Hepatic stellate cell (primary cell): ENCODE measurements at places on chromosomes 4 and X.
A peak's percentile ranks its signal among the peaks of the same experiment; 100 is the strongest.

DNA sequence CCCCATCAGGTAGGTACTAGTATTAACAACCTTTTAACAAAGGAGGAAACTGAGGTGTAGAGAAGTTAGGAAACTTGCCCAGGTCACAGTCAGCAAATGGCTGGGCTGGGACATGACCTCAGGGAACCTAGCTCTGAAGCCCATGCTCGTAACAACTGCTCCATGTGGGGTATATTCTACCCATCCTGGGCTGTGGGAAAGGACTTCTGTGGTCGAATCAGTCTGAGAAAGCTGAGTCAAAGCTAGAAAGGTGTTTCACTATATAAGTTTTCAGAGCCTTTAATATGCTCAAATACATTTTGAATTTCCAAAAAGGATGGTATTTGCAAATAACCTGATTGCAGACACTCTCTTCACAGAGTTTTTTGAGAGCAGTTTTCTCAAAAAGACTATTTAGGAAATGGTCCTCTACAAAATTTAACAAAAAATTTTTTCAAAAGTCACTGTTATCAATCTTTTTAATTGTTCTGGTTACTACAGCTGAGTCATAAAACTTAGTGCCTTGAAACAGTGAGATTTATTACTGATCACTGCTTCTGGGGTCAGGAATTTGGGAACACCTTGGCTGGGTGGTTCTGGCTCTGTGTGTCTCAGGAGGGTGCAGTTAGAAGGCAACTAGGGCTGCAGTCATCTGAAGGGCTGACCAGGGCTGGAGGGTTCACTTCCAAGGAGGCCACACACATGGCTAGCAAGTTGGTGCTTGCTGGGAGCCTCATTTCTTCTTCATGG lies 53.6 kb downstream of the NSG1 start:
- no peak for DNase-seq

- DNase-seq, result peak; percentile 66
These were observed 121.2 kb upstream of the STX18 start for GRCh38 chr4:4663028-4663427.

GRCh38 chr4:15563871-15564270 lies 91.3 kb downstream of the FBXL5 start:
- no peak for DNase-seq

- no peak for DNase-seq
These were observed 3.2 kb downstream of the SPRY1 start for GRCh38 chr4:123399627-123400358.

GRCh38 chr4:107392951-107393350 lies 327.1 kb downstream of the PAPSS1 start:
- DNase-seq, result no peak

DNA sequence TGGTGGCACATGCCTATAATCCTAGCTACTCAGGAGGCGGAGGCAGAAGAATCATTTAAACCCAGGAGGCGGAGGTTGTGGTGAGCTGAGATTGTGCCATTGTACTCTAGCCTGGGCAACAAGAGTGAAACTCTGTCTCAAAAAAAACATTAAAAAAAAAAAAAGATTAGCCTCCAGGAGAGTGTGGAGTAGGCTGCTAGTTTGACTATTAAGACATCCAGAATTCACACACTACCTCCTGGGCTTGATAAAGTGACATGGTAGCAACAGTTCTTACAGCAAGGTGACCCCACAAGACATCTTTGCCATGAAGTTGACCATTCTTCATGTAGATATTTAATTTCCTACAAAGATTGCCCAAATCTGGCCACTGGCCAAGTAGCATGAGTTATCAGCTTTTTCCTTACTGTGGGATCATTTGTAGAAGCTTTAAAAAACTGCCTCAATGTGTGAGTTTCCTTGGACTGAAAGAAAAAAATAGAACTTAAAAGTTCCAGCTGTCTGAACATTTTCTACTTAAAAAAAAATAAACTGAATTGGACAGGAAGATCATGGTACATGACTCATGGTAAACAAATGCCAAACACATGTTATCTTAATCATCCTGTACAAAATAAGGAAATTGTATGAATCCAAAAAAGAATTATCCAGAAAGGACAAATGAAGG lies 35.3 kb upstream of the SPRY1 start:
- DNase-seq, result peak; percentile 52
